ENCODE measurements at places on chromosomes 12 and 14.

DNA sequence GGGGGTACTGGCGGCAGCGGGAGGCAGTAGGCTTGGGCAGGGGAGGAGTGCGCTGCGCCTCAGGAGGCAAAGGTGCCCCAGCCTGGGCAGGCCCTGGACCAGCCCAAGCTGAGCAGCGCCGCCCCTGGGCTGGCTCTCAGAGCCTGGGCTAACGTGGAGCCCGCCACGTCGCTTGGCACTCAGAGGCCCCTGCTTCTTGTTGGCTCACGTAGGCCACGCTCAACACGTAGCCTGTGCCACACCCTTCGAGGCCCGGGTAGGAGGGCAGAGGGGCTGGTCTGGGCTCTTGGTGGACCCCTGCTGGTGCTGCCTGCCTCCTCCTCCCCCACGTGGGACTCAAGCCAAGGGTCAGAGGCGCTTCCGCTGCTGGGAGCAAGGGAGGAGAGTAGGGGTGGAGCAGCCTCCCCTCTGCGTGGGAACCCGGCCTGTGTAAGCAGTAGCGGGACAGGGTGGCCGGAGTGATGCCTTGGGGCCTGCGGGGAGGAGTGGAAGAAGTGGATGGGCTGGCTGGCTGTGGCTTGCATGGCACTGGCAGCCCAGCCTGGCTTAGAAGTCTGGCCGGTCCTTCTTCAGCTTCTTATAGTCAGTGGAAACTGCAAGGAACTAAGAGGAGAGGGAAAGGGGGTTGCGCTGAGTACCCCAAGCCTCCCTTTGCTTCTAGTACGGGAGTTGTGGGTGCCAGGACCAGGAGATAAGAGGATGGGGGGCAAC, 5.7 kb downstream of the SHMT2 start:
- no peak for DNase-seq

DNA sequence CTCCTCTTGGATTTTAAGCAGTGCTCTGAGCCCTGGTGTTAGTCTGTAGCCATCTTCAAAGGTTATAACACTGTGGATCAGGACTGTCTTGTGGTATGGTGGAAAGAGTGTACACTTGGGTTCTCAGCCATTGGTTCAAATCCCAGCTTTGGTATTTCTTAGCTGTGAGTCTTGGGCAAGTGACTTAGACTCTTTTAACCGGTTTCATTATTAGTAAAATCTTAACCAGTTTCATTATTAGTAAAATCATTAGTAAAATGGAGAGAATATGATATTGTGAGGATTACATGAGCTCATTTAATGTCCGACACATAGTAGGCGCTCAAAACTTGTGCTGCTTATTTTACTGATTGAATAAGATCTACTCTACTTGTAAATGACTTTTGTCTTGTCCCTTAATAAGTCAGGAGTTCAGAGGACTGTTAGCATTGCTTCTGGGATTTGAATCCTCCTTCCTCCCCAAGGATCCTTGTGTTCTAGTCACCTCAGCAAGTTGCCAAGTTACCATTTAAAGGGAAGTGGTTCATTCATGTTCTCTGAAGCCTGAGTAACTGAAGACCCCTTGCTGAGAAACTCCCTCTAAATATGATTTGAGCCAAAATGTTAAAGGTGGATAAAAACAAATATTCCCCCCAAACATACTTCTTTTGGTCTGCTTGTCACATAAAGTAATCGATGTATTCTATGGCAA, 12.4 kb downstream of the TTLL5 start:
- no peak for DNase-seq

DNA sequence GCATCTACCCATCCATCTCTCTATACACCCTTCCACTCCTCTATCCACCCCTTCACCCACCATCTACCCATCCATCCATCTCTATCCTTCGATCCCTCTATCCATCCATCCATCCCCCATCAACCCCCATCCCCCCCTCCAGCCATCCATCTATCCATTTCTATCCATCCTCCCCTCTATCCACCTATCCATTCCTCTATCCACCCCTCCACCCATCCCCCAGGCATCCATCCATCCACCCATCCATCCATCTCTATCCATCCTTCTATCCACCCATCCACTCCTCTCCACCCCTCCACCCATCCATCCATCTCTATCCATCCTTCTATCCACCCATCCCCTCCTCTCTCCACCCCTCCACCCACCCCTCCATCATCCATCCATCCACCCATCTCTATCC, 17.5 kb upstream of the GPR132 start:
- DNase-seq, result no peak

- no peak for DNase-seq
Measured at GRCh38 chr14:51328772-51329353, 88.8 kb downstream of the TMX1 start.

GRCh38 chr14:102821252-102821651, 44.0 kb downstream of the TRAF3 start:
- no peak for DNase-seq

GRCh38 chr14:67766035-67766680, 50.2 kb downstream of the ZFYVE26 start:
- DNase-seq, result no peak

- DNase-seq, result no peak
Measured at GRCh38 chr12:116892349-116893140, 11.3 kb upstream of the HRK start.

DNA sequence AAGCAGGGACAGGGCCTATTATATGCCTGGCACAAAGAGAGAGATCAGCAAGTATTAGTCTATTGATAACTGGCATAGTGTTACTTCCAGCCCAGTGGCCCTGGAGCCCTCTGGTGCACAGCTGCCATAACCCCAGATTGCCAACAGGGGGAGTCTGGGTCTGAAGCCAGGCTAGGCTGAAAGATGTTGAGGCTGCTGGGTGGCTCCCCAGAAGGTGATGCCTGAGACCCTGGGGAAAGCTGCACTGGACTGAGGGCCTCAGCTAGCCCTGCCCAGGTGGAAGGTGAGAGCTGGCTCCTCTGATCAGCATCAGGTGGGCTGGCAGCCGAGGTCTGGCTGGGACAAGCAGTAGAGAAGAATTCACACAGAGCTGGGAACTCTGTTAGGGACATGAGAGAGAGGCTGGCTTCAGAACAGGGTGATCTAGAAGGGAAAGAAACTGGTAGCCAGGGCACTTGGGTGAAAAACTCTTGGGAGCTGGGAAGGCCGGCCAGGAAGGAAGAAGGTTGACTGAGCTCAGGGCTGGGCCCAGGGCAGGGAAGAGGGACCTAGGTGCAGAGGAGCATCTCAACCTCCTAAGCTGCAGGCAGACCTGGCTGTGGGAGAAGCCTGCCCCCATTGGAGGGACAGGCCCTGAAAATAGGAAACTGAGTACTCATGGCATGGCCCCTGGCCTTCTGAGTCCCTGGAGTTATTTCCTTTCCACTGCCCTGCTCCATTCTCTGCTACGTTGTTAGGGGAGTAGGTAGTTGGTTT, 3.9 kb downstream of the GZMH start:
- no peak for DNase-seq

DNA sequence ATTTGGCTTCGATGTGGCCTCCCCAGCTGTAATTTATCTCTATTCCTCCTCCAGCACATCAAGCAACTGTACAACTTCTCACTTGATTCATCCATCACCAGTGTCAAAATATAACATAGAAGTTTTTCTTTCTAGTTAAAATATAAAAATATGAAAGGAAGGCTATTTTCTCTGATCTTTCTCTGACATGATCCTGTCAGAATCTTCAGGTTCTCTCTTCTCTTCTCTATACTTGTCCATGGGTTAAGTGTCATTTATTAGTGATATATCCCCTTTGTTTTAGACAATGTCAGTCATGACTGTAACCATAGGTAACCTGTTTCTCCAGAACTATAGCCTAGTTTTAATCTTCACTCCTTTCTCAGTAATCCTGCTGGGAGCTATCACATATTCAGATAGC, 132.5 kb upstream of the G2E3 start:
- DNase-seq, result no peak

DNA sequence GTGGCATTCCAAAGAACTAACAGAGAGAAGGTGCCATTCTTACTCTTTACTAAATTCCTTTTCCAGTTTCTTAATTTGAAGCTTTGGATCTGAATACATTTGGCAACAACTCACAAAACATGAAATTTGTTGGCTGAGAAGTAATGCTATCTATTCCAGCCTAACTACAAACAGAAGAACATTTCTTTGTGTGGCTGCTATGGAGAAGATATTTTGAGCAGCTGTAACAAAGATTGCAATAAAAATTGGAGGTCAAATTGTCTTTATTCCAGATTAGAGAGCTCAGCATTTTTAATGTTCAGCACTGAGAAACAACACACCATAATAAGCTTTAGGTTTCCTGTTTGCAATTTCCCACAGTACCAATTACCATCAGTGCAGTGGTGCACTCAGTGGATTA, 835.8 kb upstream of the FLRT2 start:
- no peak for DNase-seq

DNA sequence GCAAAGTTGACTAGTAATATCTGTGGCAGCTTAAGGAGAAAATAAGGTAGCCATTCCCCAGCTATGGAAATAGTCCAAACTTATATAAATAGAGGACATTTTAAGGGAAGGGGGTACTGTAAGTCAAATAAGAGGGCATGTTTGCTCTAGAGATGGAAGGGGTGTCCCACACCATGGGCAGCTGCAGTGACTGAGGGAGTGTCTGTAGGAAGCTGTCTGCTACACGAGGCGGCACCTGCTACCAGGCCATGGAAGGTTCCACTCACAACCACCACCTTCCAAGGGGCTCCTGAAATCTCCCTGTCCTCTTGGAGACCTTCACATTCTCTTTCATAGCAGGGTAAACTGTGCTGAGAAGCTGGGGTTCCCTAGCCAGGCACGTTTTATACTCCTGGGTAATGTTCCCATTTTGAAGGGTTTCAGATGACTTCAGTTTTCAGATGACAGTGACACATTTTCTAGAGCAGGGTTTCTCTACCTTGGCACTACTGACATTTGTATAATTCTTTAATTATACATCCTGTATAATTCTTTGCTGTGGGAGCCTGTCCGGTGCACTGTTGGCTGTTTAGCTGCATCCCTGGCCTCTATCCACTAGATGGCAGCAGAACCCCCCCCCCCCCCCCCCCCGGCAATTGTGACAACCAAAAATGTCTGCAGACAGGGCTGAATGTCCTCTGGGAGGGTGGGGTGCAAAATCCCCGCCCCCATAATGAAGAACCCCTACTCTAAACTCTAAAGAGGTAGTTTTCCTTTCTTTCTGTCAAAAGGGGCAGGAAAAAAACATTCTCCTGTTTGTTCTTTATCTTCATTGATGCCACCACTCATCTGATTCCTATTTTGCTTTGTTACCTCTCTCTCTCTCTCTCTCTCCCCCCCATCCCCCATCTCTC, 11.6 kb upstream of the SMCO2 start:
- DNase-seq, result no peak

DNA sequence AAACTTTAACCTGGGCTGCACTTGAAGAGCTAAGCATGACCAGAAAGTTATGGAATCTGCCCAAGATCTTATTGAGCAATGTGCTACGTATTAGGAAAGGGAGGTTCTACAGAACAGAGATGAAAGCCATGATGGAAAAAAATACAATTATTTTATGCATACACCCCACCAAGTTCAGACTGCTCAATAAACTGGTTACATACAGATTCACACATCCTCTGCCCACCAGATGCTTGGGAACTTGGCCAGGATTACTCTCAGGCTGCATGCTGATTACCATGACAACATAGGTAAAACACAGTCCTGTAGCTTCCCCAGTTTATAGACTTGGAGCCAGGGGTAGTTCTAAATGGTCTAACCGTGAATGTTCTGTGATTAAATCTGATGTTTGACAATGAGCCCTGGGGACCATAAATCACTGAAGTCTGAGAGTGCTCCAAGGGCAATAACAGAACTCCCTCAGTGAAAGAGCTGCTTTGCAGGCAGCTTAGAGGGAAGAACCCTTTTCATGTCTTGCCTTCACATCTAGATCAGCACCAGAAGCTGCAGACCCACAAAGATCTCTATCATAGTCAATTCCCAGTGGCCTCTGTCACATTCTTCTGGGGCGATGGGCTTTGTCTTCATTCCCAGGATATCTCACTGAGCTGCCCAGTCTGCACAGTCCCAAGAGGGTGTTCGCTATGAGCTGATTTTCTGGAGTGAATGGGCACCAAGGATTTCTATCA, 232.2 kb downstream of the EMP1 start:
- no peak for DNase-seq

DNA sequence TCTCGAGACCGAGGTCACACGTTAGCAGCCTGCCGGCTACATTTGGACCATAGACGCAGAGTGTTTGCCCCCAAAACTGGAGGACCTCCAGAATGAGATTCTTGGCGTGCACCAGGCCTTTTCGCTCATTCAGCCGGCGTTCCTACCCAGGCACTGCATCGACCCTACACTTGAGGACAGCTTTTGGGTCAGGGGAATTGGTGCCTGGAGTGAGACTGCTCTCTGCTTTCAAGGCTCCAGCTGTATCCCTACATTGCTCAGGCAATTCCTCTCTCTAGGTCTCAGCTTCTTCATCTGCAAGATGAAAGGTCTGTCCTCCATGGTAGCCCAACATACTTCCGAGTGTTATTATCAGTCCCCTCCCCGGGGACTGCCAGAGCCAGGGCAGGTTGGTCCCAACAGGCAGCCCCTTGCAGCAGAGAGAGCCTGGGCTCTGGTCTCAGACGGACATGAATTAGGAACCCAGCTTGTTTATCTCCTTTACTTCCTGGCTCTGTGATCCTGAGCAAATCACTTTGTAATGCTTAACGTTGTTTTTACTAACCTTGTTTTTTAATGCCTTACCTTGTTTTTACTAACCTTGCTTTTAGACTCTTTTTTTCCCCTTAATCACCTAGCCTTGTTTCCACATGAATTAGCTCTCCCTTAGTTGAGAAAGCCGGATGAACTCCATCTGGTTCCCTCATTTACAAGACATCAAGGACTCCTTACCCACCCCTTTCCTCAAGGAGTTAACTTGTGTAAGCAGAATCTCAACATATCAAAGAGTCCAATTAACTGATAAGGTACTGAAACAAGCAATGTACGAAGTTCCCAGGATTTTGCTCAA, 892 bp downstream of the TCHP start:
- DNase-seq, result no peak

DNA sequence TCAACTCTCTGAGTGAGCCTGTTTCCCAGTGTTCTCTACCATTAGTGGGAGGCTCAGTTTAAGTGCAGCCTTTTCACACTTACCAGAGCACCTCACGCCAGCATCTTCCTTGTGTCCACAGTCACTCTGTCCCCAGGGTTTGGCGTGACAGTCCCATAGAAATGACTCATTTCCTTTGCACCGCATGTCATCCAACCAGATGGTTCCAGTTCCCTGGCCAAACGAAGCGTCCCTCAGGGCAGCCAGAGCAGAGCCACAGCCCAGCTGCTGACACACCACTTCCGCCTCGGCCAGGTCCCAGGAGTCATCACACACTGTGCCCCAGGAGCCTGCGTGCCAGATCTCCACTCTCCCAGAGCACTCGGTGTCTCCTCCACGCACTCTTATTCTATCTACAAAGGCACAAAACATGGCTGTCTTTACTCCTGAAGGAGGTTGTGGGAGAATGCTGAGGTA, 65.4 kb downstream of the ACSM4 start:
- DNase-seq, result no peak

DNA sequence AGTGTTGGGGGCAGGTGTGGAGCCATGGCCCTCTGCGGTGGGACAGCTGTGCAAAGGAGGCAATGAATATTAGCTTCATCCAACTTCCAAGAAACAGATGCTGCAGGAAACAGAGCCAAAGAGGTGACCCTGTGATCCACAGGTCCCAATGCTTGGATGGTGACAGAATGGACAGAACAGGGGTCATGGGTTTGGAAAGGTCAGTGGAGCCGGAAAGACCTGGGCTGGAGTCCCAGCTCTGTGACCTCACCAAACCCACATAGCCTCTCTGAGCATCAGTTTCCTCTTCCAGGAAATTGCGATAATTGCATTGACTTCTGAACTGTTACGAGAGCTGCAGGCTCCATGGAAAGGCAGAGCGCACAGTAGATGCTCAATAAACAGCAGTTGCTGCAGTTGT, 110.2 kb upstream of the GSC start:
- DNase-seq, result no peak

Measured in esophagus muscularis mucosa (tissue), 4 donors.